Stimulated activated CD4-positive, alpha-beta T cell treated with anti-CD3 and anti-CD28 coated beads, Interleukin-1b, Interleukin-23, amount 100 ng/mL, for 24 hours (primary cell): ENCODE measurements at places on chromosomes 4 and X.

GRCh38 chr4:6539009-6539764 lies 35.8 kb upstream of the MAN2B2 start:
- DNase-seq = no peak

DNA sequence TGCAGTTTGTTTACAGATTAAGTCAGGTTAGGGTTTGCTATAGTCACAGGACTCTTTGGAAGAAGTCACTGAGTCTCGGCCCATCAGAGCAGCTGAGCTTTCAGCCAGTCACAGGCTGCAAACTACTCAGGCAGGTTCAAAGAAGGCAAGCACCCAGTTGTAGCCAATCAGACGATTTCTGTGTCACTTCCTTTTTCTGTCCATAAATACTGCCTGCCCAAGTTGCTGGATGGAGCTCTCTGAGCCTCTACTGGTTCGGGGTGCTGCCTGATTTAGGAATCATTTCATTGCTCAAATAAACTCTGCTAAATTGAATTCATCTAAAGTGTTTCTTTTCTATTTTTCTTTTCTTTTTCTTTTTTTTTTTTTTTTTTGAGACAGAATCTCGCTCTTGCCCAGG lies 7.3 kb upstream of the SH3BP2 start:
- DNase-seq = no peak

DNA sequence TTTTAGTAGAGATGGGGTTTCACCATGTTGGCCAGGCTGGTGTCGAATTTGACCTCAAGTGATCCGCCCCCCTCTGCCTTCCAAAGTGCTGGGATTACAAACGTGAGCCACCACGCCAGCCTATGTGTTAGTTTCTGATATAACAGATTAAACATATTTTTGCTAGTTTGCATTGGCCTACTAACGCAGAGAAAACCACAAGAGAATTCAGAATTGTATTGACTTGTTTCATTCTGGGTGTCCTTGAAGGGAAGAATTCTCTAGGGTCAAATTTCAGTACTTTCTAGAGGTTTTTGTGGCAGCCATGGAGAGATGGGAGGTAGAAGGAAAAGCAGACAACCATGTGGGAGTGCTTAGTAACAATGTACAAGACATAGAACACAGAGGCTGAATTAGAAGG lies 46.1 kb upstream of the BMPR1B start:
- DNase-seq = no peak

DNA sequence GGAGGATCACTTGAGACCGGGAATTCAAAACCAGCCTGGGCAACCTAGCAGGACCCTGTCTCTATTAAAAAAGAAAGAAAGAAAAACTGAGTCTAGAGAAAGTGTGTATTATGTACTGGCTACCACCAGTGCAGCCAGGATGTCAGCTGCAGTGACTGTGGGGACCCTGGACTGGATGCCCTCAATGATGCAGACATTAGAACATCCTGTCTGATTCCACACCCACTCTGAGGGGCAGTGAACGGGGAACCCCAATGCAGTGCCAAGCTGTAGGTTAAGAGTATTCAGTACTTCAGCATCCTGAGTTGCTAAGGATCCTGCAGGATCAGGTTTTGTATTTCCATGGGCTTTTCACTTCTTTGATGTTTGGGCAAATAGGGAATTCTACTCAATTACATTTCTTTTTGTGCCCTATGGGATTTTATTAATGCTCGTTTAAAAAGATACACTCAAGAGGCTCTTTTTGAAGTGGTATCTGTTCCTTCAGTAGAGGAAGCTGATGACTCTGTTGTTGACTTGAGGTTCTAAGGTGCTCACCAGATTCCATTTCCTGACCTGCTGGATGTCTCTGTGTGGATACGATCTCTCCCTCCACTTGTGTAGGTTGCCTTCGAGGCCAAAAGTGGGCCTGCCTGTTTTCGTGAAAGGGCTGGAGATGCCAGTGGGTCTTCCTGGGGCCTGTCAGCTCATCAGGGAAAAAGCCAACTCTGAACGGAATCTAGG lies 85.9 kb upstream of the CLCN4 start:
- no peak for DNase-seq

GRCh38 chr4:122224348-122224747 lies 72.2 kb downstream of the BLTP1 start:
- no peak for DNase-seq

- DNase-seq = no peak
These were observed 227.3 kb upstream of the TENM3 start for GRCh38 chr4:182015893-182016292.

- DNase-seq = no peak
These were observed 87.2 kb downstream of the HPRT1 start for GRCh38 chrX:134547047-134547679.

DNA sequence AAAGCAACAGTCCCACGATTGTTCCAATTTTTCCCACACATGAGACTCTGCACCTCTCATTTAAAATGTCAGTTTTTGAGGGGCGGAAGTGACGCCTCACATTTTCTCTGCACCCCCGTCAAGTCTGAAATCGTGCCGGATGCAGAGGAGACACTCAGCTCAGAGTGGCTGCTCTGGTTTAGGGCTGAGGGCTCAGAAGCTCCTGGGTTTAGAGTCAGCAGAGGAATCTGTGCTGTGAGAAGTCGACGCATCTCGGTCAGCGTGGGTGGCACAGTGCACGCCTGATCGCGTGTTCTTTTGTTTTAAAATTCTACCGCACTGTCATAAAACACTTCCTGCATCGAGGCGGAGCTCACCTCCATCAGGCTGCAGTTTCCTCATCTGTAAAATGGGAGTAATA lies 116.7 kb upstream of the ADRA2C start:
- DNase-seq = no peak

DNA sequence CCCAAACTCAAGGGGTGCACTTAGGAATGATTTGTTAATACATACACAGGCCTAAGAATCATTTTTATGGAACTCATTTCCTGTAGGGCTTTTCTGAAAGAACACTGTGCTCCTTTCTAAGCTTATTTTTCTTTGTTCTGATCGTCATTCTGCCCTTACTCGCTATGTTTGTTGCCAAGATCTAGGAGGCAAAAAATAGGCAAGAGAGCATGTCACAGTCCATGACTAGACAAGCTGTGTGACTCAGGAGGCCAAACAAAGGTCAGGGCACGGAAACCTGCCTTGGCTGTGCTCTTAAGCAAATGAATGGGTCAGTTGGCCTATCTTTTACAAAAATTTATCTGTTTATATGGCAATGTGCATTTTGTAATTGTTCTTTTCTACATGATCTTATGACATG lies 42.5 kb upstream of the C1GALT1C1 start:
- DNase-seq = no peak

GRCh38 chrX:16310326-16310725 lies 143.0 kb downstream of the MAGEB17 start:
- DNase-seq = no peak

DNA sequence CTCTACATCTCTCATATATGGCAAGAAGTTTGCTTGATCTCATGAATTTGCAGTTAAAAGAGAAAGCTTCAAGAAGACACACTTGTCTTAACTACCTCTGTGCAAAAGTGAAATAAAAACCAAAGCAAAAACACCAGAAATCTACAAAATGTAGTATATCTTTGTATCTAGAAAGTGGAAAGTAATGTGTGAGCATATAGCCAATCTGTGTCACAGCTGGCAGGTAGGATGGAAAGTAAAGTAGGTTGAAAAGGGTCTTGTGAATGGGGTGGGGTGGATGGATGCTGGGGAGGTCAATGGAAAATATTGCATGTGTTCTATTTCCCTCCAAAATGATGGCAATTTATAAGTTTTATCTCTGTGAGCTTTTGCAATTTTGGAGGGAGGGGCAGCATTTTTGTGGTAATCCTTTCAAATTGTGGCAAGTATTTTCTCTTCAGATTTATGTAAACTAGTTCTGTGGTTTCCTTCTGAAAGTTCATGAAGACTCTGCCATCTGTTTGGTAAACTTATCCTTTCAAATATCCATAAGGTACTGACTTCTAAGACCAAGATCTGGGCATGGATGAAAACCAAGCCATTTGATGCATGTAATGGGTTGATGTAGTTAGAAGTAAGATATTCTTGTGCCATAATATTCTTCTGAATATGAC lies 215.9 kb upstream of the GIMD1 start:
- DNase-seq = no peak

- no peak for DNase-seq
These were observed 124.1 kb upstream of the LIMCH1 start for GRCh38 chr4:41413670-41414411.

DNA sequence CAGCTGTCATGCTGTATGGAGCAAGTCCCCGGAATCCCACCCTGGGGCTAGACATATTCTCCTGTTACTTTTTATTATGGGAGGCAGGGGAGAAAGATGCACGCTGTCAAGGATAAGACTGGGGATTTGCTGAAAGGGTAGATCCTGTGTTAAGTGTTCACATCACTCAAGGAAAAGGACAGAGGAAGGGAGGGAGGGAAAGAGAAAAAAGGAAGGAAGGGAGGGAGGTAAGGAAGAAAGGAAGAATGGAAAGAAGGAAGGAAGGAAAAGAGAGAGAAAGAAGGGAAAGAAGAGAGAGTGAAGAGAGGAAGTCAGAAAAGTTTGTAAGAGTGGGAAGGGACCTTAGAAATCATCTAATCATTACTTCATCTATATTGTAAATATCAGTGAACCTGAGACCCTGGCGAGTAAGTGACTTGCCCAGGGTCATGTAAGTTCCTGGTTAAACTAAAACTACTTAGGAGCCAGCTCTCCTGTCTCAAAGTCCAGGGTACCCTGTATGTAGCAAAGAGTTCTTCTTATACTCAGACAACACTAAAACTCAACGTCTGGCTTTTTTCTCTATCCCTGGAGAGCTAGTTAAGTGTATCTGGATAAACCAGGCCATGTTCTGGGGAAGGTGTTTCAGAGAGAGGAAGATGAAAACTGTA lies 47.2 kb upstream of the MSX1 start:
- DNase-seq = no peak

DNA sequence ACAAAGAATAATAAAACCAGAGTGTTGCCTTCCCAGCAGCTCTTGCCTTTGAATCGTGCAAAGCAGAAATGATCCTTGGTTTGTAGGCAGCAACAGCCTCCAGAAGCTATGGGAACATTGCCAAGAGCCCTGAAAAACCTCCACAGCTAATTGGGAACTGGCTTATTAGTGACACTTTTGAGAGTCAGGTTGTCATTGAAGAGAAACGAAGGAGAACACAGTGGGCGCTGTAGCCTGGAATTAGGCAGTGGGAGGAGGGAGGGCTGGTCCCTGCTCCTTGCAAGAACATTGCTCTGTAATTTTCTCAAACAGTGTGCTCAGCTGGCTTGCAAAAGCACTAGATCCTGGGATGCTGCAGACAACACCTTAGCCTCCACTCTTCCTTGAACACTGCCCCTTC lies 331.5 kb upstream of the EMCN start:
- no peak for DNase-seq

DNA sequence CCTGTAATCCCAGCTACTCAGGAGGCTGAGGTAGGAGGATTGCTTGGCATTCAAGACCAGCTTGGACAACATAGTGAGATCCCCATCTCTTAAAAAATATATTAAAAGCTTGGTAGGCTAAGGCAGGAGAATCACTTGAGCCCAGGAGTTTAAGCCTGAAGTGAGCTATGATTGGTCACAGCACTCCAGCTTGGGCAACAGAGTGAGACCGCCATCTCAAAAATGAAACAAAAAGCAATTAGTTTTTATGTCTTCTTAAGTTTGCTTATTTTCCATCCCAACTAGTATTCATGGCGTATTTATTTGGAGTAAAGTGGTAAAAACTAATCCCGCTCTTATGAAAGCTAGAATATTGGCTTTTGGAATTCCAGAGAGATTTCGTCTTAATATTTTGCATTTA lies 25.4 kb upstream of the PDE5A start:
- DNase-seq = no peak
